ENCODE measurements at places on chromosomes 6 and 20. TPM values are rescaled to one million over a fixed set of nuclear protein-coding genes. Genes with fewer than 3 reads are reported as not detected.

The PACSIN1 gene
- 0.47 TPM for total RNA-seq

The RNF39 gene
- total RNA-seq = not detected

The OXT gene
- not detected for total RNA-seq

The SYCP2 gene
- 0.69 TPM for total RNA-seq

The TCF21 gene
- total RNA-seq = not detected

The GNRH2 gene
- total RNA-seq = 1.2 TPM

The GLP1R gene
- not detected for total RNA-seq

The GPR6 gene
- total RNA-seq = not detected

The C4A gene
- 9.3 TPM for total RNA-seq

The TTI1 gene
- total RNA-seq = 22.9 TPM

The FBXO30 gene
- total RNA-seq = 12.1 TPM

The OR2H2 gene
- not detected for total RNA-seq

The PBOV1 gene
- not detected for total RNA-seq

The NDRG3 gene
- 31.8 TPM for total RNA-seq

The FOXS1 gene
- not detected for total RNA-seq

The SLC25A27 gene
- total RNA-seq = 13.6 TPM

The PI16 gene
- not detected for total RNA-seq

The SAMD10 gene
- total RNA-seq = 3.1 TPM

The SOBP gene
- 16.1 TPM for total RNA-seq

The NMBR gene
- total RNA-seq = not detected

The SLC17A9 gene
- 1.8 TPM for total RNA-seq

The HFE gene
- total RNA-seq = not detected

The IPCEF1 gene
- 0.61 TPM for total RNA-seq

The BPIFB4 gene
- not detected for total RNA-seq

The PPP1R14C gene
- 4.1 TPM for total RNA-seq

The OVOL2 gene
- not detected for total RNA-seq

The PLCB4 gene
- 28.9 TPM for total RNA-seq
